ENCODE measurements at places on chromosomes 3 and 15. TPM values are rescaled to one million over a fixed set of nuclear protein-coding genes. Genes with fewer than 3 reads are reported as not detected.

DNA sequence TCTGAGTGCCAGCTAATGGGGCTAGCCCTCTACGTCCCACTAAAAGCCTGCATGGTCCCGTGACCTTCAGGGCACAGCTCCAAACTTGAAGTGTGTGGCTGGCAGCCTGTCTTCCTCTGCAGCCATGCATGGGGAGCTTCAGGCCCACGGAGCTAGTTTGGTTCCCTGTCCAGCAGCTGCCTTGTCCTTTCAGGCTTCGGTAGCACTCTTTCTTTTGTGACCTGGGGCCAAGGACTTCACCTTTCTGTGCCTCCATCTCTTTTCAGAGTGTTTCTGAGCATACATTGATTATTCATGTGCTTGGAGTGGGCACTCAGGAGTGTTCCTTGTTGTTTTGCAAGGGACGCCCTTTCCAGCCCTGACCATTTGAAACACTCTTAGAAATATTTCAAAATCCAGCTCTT lies 155.2 kb downstream of the DNAJB8 start:
- DNase-seq: no peak

C3orf22 gene
- total RNA-seq: not detected

QARS1 gene
- total RNA-seq: 151 TPM

DNA sequence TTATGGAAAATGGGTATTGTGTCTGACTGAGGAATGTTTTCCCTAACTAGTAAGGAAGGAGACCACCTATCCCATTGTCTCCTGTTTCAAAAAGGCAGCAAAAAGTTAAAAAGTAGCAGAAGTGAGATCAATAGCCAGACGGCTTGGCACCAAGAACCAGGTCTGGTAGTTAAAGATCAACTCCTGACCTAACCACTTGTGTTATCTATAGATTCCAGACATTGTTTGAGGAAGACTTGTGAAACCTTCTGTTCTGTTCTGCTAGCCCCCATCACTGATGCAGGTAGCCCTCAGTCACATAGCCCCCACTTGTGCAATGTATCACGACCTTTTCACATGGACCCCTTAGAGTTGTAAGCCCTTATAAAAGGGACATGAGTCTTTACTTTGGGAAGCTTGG lies 46.3 kb upstream of the C2CD4B start:
- no peak for DNase-seq

GHSR gene
- total RNA-seq: not detected

- DNase-seq: no peak
Measured at GRCh38 chr15:38073178-38073946, 138.9 kb downstream of the TMCO5A start.

LRRC3B gene
- total RNA-seq: under 0.01 TPM
